ENCODE measurements at places on chromosomes 1 and 21. TPM values are rescaled to one million over a fixed set of nuclear protein-coding genes. Genes with fewer than 3 reads are reported as not detected.

The IKBKE gene
- total RNA-seq, result 14.7 TPM

The LCE6A gene
- not detected for total RNA-seq

The LEMD1 gene
- total RNA-seq, result not detected

The CYP4Z1 gene
- not detected for total RNA-seq

The GBP7 gene
- total RNA-seq, result not detected

The GNAT2 gene
- not detected for total RNA-seq

The RC3H1 gene
- total RNA-seq, result 14.5 TPM

The HSD3B2 gene
- total RNA-seq, result not detected

The TCHH gene
- 0.12 TPM for total RNA-seq

The DSCAM gene
- 0.58 TPM for total RNA-seq

The OR10J1 gene
- total RNA-seq, result not detected

The C8A gene
- total RNA-seq, result not detected

The FCRL2 gene
- total RNA-seq, result not detected

The IFI16 gene
- total RNA-seq, result 180 TPM

The UTS2 gene
- total RNA-seq, result not detected

- no peak for DNase-seq
Observed at GRCh38 chr1:113982949-113983348, 3.7 kb downstream of the OLFML3 start.

DNA sequence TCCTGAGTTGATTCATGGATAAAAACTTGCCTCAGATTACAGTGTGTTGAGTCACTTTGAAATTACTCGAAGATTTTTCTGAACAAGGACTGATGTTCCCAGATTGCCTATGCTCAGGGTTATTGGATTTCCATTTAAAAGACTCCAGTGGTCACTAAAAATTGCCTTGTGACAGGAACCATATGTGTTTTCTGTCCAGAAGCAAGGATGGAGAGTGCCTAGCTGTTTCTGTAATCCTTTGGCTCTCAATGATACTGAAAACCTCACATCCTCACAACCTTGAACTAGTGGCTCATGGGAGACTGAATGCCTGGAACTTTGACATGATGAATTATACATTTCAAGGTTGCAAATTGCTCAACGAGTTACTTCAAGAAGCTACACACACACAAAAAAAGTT, 1271.8 kb downstream of the BRINP3 start:
- DNase-seq, result no peak

GRCh38 chr1:183363972-183364371, 54.2 kb downstream of the NMNAT2 start:
- no peak for DNase-seq

DNA sequence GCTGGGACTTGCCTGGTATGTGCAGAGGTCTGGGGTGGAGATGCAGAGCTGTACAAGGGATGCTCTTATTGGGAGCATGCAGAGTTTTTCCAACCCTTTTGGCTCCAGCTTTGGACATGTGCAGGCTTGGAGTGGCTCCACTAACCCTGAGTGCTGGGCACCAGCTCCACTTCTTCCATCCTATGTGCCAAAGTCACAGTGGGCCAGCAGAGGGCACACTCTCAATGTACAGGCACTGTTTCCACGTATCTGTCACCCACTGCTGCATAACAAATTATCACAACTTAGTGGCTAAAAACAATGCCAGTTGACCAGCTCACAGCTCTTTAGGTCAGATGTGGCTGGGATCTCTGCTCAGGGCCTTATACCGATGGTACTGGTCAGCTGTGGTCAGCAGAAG, 631.8 kb downstream of the AJAP1 start:
- DNase-seq, result no peak

GRCh38 chr1:33296082-33296458, 24.8 kb downstream of the A3GALT2 start:
- no peak for DNase-seq

DNA sequence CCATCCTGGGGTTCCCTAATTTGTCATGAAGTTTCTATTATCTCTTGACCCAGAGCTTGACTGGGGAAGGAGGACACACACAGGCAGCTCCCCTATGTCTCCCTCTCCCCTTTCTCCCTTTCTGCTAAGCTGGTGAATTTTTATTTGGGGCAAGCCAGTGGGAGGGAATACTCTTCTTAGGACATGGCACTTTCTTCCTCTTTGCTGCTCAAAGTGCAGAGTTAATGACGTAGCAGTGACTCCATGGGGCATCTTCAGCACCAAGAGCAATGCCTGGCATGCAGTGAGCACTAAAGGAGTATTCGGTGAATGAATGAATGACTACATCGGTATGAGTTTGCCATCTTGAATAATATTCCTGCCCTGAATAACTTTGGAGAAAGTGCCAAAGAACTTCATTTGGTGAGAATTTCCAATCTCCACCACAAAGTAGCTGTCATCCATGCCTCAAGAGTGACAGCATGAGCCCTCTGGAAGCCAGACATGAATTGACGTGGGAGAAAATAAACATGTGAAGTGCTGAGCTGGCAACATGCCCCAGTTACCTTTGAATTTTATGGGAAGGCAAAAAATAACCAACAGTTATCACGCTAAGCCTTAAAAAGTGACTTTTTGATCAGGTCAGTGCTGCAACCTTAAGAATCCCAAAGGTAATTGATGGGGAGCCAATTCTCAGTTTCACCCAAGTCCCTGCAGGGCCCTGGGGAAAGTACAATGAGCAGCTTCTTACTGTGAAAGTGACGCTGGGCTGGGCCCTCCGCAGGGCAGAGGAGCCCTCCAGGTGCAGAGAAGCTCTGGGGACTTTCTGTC, 22.1 kb upstream of the ATF3 start:
- no peak for DNase-seq

- no peak for DNase-seq
Observed at GRCh38 chr1:145795257-145795881, 28.5 kb downstream of the RNF115 start.

DNA sequence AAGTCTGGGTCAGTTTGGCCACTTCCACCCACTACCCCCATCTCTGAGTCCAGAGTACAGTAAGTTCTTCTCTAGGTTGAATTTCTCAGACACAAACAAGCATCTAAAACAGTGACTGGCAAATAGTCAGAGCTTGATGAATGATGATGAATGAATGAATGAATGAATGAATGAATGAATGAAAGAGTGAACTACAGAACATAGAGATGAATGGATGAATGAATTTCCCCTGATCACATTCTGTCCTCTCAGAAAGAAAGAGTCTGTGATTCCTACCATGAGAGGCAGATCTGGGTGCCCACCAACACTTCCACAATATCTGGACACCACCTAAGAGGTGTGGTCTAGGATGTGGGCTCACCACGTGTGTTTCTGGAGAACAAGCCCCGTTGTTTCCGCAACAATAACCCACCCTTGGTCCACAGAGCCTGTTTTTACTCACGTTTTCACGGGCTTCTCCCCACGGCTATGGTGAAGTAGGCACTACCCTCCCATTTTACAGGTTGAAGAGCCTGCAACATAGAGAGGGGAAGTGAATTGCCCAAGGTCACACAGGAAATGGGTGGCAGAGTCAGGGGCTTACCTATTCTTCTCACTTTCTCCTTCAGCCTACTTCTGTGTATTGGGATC, 40.2 kb upstream of the IFFO2 start:
- no peak for DNase-seq

DNA sequence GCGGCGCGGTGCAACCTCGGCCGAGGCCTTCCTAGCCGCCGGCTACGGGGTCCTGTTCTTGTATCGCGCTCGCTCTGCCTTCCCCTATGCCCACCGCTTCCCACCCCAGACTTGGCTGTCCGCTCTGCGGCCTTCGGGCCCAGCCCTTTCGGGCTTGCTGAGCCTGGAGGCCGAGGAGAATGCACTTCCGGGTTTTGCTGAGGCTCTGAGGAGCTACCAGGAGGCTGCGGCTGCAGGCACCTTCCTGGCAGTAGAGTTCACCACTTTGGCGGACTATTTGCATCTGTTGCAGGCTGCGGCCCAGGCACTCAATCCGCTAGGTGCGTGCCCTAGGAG, 379 bp downstream of the PPCS start:
- no peak for DNase-seq

GRCh38 chr1:107689159-107689558, 275.8 kb downstream of the VAV3 start:
- no peak for DNase-seq

Measured in glomerular endothelial cell (primary cell).